ENCODE measurements at places on chromosomes 5 and 9. TPM values are rescaled to one million over a fixed set of nuclear protein-coding genes. Genes with fewer than 3 reads are reported as not detected.

DNA sequence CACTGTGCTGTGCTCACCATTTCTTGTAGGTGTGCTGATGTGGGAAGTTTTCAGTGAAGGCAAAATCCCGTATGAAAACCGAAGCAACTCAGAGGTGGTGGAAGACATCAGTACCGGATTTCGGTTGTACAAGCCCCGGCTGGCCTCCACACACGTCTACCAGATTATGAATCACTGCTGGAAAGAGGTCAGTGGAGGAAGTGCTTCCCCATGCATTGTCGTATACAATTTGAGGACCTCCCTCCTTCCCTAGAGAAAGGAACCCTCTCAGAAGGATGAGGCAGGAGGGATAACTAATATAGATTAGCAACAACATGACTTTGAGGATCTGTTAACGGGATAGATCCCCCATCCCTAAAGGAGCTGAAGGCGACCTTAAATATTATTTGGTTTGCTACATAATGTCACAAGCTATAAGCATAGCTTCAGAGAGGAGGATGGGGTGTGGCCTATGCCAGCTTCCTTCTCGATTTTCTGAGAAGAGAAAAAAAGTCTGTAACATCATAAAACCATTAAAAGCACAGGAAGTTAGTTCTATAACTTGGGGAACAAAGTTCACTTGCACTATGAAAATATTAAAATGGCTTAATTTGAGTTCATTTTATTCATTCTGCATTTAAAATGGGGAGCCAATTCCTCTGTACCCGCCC is 17.0 kb upstream of the CYFIP2 start:
- H3K27me3 ChIP-seq, result no peaks in the 10 kb centered on the region
- peaks cover 94% of the 10 kb centered on the region for H3K36me3 ChIP-seq
- peak overlapping the region; percentile 92 for H3K27ac ChIP-seq
- peak; percentile 66 for DNase-seq

GRCh38 chr9:137000177-137000930 is 4.0 kb upstream of the CLIC3 start:
- peak overlapping the region; percentile 25 for H3K4me3 ChIP-seq
- no peaks in the 10 kb centered on the region for H3K36me3 ChIP-seq
- DNase-seq, result peak; percentile 49

The ENHO gene
- not detected for total RNA-seq

DNA sequence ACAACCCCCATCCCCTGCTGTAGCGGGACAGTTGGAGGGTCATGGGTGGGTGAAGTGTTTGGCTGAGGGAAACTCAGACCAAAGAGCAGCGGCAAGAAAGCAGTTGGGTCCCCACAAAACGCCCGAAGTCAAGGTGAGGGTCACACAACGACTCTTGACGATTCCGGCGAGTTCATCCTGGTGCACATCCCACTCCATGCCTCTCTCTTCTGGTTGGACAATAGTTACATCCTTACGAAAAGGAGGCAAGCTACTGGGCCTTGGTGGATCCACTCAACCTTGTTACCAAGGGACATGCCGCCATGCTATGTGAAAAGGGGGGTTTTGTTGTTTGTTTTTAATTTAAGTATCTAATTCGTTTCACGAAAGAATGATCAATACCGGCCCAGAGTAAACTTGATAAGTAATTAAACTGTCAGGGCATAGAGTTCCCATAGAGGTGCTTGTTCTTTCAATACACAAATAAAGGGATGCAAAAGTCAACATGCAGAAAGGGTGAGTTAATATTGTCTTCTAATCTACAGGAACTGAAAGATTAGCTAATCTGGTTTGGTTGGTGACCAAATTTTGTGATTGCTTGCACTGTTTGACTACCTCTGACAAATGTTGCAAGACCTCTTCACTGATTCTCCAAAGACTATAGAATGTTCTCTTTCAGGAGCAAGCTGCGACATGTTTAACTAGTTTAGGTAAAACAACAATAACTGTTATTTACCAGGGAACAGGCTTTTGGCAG is 732 bp upstream of the SMIM15 start:
- H3K4me1 ChIP-seq, result peaks cover 37% of the 10 kb centered on the region
- peak overlapping the region; percentile 94 for H3K27ac ChIP-seq
- H3K4me3 ChIP-seq, result peak overlapping the region; percentile 92
- DNase-seq, result no peak
- H3K36me3 ChIP-seq, result peaks cover 41% of the 10 kb centered on the region

The TMEM174 gene
- not detected for total RNA-seq

- no peak for DNase-seq
- H3K27ac ChIP-seq, result no peak overlapping the region
Observed at GRCh38 chr5:91028499-91028956, 354.6 kb downstream of the ARRDC3 start.

DNA sequence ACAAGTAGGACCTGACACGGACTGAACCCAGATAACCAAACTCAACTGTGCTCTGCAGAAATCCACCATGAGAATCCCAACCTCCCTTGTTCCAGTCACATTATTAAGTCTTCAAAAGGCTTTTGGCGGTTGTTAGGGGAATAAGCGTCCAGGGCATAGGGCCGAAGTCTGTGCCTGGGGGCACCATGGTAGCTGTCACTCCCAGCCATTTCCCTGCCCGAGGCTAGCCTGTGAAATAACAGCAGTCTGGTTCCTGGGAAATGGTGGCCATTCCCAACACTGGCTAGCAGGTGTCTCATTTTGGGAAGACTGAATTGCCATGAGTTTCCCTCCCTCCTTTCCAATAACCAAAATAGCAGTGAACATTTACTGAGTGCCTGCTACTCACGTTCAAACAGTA is 122.2 kb downstream of the CRB2 start:
- no peaks in the 10 kb centered on the region for H3K27me3 ChIP-seq
- H3K4me1 ChIP-seq, result no peaks in the 10 kb centered on the region
- H3K27ac ChIP-seq, result no peak overlapping the region
- no peak overlapping the region for H3K4me3 ChIP-seq

GRCh38 chr5:136563489-136563888 is 198.1 kb upstream of the TRPC7 start:
- H3K4me3 ChIP-seq, result no peak overlapping the region
- DNase-seq, result no peak
- no peaks in the 10 kb centered on the region for H3K4me1 ChIP-seq
- H3K36me3 ChIP-seq, result no peaks in the 10 kb centered on the region

GRCh38 chr5:10586008-10586407 is 22.1 kb downstream of the ANKRD33B start:
- H3K4me3 ChIP-seq, result no peak overlapping the region
- peaks cover 18% of the 10 kb centered on the region for H3K27me3 ChIP-seq
- DNase-seq, result no peak
- H3K36me3 ChIP-seq, result peaks cover 10% of the 10 kb centered on the region
- H3K4me1 ChIP-seq, result peaks cover 21% of the 10 kb centered on the region
- no peak overlapping the region for H3K27ac ChIP-seq

The ANGPTL2 gene
- total RNA-seq, result not detected

The DCP2 gene
- 116 TPM for total RNA-seq

DNA sequence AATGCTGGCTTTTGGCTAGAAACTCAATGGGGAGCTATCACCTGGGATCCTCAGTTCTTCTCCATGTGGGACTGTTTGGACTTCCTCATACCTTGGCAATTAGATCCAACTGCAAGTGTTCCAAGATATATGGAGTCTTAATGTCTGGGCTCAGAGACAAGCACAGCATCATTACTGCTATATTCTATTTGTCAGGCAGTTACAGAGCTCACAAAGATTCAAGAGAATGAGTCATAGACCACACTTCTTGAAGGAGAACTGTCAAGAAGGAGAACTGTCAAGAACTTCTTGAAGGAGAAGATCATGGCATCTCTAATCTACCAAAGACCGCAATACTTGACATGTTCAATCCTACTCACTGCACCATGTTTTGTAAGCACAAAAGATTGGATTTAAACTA is 106.8 kb upstream of the NREP start:
- H3K4me1 ChIP-seq, result no peaks in the 10 kb centered on the region
- no peaks in the 10 kb centered on the region for H3K36me3 ChIP-seq
- no peak for DNase-seq

The FOXD4 gene
- 0.71 TPM for total RNA-seq

DNA sequence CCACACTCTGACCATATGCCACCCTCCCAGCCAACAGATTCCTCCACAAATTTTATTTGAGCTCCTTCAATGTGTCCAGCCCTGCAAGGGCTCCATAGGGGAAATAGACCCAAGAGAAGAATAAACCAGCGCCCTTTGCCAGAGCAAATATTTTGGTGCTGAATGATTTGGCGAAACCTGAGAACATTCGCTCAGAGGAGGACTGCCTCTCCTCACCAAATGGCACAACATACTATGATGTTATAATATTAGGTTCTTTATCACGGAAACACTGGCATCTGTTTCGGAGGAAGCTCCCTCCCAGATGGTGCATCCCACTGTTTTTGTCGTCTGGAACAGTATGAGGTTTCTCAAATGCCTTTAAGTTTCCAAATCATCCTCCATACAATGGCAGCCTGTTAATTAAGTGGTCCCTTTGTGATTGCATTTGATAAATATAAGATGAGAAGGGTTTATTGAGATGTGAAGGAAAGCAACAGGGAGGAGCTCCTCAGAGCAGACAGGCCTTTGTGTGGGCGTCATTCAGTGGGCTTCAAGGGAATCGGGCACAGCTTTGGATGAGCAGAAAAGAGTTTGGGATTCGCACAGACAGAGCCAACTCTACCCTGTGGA is 139.1 kb upstream of the ADRA1B start:
- H3K27me3 ChIP-seq, result peaks cover 24% of the 10 kb centered on the region
- H3K4me3 ChIP-seq, result no peak overlapping the region
- H3K4me1 ChIP-seq, result peaks cover 15% of the 10 kb centered on the region
- no peaks in the 10 kb centered on the region for H3K36me3 ChIP-seq

DNA sequence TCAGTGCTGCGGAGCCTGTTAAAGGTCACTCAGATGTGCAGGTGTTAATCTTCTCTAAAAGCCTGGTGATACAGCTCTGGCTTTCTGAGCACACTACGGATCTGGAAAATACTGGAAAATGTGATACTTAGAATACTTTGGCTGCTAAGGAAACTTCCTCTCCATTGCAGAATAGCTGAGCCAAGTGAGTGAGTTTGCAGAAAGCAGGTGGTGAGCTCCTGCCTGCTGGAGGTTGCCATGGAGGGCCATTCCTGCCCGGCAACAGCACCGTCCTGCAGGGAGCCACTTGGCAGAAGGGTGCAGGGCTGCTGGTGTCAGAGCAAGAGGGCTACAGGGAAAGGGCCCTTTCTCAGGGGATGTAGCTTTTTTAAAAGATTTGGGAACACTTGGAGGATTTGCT is 40.7 kb downstream of the SECISBP2 start:
- H3K36me3 ChIP-seq, result peaks cover 66% of the 10 kb centered on the region
- no peak overlapping the region for H3K27ac ChIP-seq
- peaks cover 12% of the 10 kb centered on the region for H3K4me1 ChIP-seq
- no peaks in the 10 kb centered on the region for H3K27me3 ChIP-seq
- H3K4me3 ChIP-seq, result no peak overlapping the region

The PCDHGC3 gene
- total RNA-seq, result not detected

- DNase-seq, result no peak
- no peak overlapping the region for H3K4me3 ChIP-seq
- no peaks in the 10 kb centered on the region for H3K4me1 ChIP-seq
- H3K27ac ChIP-seq, result no peak overlapping the region
- H3K36me3 ChIP-seq, result no peaks in the 10 kb centered on the region
Observed at GRCh38 chr5:68476854-68477253, 261.3 kb downstream of the PIK3R1 start.

GRCh38 chr9:36993933-36994764 is 39.9 kb downstream of the PAX5 start:
- peaks cover 26% of the 10 kb centered on the region for H3K27me3 ChIP-seq
- H3K36me3 ChIP-seq, result peaks cover 6% of the 10 kb centered on the region
- H3K4me3 ChIP-seq, result no peak overlapping the region
- DNase-seq, result no peak
- H3K27ac ChIP-seq, result no peak overlapping the region

The TLE4 gene
- total RNA-seq, result 38.0 TPM

- no peaks in the 10 kb centered on the region for H3K4me1 ChIP-seq
- no peak for DNase-seq
- no peak overlapping the region for H3K4me3 ChIP-seq
- H3K27me3 ChIP-seq, result peaks cover 6% of the 10 kb centered on the region
- H3K36me3 ChIP-seq, result no peaks in the 10 kb centered on the region
- H3K27ac ChIP-seq, result no peak overlapping the region
Observed at GRCh38 chr5:140602147-140602546, 30.8 kb downstream of the CD14 start.

DNA sequence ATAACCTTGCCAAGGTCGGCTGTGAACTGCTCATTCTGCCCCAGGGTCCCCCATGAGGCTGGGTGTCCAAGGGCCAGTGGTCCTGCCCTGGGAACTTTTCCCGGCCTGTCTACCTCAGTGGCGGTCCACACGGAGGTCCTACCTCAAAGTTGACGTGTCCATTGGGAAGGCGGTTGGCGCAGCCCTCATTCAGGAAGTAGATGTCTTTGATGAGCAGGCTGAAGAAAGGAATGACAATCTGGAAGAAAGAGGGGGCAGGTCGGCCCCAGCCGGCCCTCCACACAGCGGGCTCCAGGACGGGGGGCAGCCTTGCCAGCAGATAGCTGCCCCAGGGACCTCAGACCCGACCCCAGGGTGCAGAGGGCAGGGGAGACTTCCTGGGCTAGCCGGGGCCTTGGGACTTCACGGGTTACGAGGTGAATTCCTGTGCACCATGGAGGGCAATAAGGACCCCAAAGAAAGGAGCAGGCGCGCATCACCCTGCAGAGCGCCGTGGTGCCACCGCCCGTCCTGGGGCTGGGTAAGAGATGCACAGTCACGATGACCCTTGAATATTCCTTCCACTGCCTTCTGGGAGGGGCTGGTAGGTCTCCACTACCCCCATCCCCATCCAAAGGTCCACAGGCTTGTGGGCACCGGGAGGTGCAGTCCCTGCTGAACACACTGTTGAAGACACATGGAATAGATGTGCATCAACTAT is 42.9 kb upstream of the RNF130 start:
- H3K27me3 ChIP-seq, result no peaks in the 10 kb centered on the region
- no peaks in the 10 kb centered on the region for H3K4me1 ChIP-seq
- H3K27ac ChIP-seq, result no peak overlapping the region
- no peaks in the 10 kb centered on the region for H3K36me3 ChIP-seq
- DNase-seq, result no peak

The B4GALT1 gene
- 42.4 TPM for total RNA-seq

The SOHLH1 gene
- not detected for total RNA-seq

GRCh38 chr9:88586452-88586851 is 51.5 kb downstream of the NXNL2 start:
- H3K4me3 ChIP-seq, result no peak overlapping the region
- peaks cover 5% of the 10 kb centered on the region for H3K27me3 ChIP-seq
- peaks cover 8% of the 10 kb centered on the region for H3K4me1 ChIP-seq
- no peak overlapping the region for H3K27ac ChIP-seq
- no peak for DNase-seq
- H3K36me3 ChIP-seq, result no peaks in the 10 kb centered on the region

The IL4 gene
- total RNA-seq, result not detected

Measured in activated CD4-positive, alpha-beta T cell treated with anti-CD3 and anti-CD28 coated beads, Interleukin-2, amount 10 ng/mL, durations not matched to agents 7 days and 5 days (primary cell).